GM13977 (cell line): ENCODE measurements at places on chromosomes 3 and 15.

DNA sequence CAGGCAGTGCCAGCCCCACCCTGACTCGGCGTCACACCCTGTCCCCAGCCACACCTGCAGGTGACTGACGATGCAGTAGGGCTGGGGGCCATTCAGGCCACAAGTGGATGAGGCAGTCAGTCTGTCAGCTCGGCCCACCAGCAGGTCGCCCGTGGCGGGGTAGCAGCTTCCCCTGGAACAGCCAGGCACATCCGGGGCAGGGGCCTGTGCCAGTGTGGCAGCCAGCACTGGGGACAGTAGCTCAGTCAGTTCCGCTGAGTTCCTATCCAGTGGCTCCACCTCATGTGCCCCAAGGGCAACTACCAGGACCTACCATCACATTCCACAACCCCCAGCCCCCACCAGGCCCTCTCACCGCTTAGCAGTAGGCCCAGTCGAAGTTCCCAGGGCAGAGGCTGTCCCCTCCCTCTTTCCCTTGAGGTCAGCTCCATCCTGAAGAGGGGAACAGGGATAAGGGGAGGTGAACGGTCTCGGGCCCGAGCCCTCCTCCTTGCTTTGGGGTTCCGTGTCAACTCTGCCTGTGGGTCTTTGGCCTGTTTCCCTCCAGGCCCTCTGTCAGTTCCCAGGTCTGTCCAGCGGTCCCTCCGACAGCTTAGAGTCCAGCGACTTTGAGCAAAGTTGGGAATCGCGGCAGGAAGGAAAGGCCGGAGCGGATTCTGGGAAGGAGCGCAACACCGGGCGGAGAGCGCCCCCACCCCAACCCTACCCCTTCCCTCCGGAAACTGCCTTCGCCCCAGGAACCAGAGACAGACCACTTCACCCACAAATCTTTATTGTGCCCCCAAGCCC, at the start of gene LAMB2:
TSS of gene LAMB2 (minus strand) at position 614 of the 789 bp plus-strand sequence. CDS start at position 431, 183 bp downstream.
- no peak for DNase-seq

- DNase-seq = no peak
These were observed 6.4 kb upstream of the ISL2 start for GRCh38 chr15:76330080-76330680.

DNA sequence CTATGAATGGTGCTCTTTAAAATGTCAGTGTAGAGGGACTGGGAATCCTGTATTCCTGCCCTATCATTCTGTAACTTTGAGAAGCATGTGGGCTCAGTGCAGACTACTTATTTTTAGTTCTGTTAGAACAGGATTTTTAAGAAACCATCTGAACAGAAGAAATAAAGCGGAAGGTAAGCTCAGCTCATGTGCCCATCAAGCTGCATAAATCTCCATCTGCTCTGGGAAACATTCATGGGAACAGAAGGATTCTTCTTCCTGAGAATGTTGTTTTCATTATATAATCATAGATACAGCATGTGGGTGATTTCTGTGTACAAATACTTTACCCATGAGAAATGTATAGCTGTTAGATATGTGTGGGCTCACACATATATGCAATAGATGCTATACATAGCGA, 69.9 kb downstream of the SIDT1 start:
- DNase-seq = no peak

DNA sequence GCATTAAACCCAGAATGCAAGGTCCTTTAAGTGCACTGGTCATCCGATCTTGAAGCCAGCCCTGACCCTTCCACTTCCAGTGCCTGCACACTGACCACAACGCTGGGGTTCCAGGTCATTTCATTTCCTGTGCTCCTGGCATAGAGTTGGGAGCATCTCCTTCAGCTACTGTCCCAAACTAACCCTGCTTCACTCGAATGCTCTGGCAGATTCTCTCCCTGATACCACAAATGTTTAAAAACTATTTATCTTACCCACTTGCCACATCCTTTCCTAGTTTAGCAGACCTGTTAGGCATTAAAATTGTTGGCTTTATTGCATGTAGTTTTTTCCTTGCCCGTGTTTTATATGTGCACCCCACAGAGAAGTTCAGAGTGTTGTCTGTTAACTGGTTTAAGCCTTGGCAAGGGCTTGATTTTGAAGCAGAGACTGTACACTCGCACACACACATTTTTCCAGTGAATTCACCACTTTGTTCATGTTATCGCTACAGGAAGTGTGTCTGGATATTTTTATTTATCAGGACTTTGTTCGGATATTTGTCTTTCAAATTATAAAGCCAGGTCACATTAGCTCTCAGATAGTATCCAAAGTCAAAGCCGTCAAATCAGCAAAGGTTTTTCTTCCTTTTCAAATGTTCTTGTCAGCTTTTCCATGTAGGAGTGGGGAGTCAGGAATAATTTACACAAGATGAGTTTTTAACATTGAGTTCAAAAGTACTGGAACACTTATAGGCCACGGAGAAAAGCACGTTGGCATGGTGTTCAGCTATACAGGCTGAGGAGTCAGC, 77.3 kb downstream of the ABI3BP start:
- DNase-seq = no peak

DNA sequence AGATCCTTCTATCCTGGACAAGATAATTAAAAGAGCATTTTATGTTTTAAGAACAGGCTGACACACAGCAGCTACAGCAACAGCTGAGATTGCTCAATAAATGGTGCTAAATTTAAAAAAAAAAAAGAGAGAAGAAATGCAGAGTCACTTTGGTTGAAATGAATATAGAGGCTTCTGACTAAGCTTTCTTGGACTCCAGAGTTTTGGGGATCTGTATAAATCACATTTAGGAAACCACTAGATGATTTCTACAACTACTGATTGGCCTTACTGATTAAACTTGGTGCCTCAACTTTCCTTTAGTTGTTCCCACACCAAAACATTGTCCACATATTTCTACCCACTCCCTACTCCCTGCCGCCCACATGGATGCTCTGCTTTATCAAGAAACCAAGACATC, 132.9 kb upstream of the ZBTB20 start:
- no peak for DNase-seq

DNA sequence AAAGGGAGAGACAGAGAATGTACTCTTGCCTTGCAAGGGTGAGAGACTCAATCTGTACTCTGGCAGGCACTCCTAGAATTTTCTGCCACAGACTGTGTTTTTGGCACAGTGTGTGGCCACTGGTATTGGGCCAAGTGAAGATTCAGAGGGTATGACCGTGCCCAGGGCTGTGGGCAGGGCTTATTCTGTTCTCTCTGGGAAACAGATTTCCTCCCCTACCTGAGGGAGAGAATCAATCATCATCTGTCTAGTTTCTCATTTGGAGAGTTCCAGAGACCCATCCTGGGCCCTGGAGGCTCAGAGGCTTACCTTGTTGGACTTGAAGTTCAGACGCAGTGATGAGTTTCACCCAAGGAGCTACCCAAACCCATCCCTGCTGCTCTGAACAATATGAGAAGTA, 28.2 kb downstream of the CSTA start:
- DNase-seq = no peak

GRCh38 chr15:44647637-44648036, 15.8 kb downstream of the SPG11 start:
- no peak for DNase-seq

- DNase-seq = no peak
These were observed 457.4 kb downstream of the SHQ1 start for GRCh38 chr3:72390841-72391240.
